Testis (tissue), 5 donors: ENCODE measurements at places on chromosomes 2 and 18. TPM values are rescaled to one million over a fixed set of nuclear protein-coding genes. Genes with fewer than 3 reads are reported as not detected.

AMER3 gene
- 3.0 TPM for total RNA-seq

DNA sequence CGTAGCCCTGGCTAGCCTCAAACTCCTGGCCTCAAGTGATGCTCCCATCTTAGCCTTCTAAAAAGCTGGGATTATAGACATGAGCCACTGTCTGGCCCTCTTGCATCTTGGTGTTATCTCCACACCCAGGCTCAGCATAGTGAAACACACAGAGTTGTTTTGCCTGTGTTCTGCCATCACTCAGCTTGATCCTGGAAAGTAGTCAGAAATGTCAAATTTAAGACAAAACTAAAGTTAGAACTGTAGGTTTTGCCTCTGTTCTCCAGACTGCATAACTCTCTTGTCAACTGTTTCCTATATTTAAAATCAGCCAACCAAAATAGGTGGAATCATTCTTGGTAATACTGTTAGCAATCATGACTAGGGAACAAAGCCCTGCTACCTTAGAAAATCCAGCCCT, 72.1 kb upstream of the GULP1 start:
- no peak overlapping the region for H3K27ac ChIP-seq
- H3K4me3 ChIP-seq, result no peak overlapping the region
- no peaks in the 10 kb centered on the region for H3K36me3 ChIP-seq

MTA3 gene
- total RNA-seq, result 58.5 TPM

DNA sequence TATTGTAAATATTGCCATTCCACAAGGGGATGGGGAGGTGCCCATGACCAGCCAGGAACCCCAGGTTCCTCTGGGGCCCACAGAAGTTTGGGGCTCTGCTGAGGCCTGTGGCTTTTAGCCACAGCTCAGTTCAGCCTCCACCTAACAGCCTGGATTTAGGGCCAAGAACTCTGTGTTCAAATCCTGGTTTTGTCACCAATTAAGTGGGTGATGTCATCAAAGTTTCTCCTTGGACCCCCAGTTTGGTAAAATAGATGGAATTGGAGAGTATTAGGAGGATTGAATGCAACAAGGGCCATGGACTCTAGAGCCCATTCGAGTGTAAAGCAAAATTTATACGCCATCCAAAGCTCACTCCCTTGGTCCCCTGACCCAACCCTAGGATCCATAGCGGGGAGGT, 3.2 kb upstream of the FEV start:
- H3K27me3 ChIP-seq, result peaks cover 5% of the 10 kb centered on the region
- no peaks in the 10 kb centered on the region for H3K36me3 ChIP-seq
- peaks cover 16% of the 10 kb centered on the region for H3K4me1 ChIP-seq

TMEM37 gene
- total RNA-seq, result 14.2 TPM

- no peak for DNase-seq
- H3K27me3 ChIP-seq, result no peaks in the 10 kb centered on the region
- no peak overlapping the region for H3K4me3 ChIP-seq
- no peaks in the 10 kb centered on the region for H3K4me1 ChIP-seq
- no peaks in the 10 kb centered on the region for H3K36me3 ChIP-seq
- H3K27ac ChIP-seq, result no peak overlapping the region
Measured at GRCh38 chr2:146193619-146194018, 1651.2 kb upstream of the ACVR2A start.

DNA sequence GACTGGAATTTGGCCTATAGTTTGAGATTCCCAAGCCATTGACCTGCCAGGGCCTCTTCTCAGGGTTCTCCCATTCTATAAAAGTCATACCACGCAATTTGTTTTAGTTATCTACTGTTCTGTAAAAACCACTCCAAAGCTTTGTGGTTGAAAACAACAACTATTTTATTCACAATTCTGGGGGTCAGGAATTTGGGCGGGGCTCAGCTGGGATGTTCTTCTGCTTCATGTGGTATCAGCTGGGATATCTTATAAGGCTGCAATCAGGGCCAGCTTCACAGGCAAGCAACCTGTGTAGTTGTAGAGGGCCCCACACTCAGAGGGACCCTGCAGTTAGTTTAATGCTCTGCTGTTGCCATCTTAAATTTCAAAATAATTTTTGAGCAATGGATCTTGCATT, 16.4 kb upstream of the NOTO start:
- no peaks in the 10 kb centered on the region for H3K4me1 ChIP-seq
- no peak overlapping the region for H3K4me3 ChIP-seq
- no peak for DNase-seq
- H3K36me3 ChIP-seq, result no peaks in the 10 kb centered on the region
- no peak overlapping the region for H3K27ac ChIP-seq

DNA sequence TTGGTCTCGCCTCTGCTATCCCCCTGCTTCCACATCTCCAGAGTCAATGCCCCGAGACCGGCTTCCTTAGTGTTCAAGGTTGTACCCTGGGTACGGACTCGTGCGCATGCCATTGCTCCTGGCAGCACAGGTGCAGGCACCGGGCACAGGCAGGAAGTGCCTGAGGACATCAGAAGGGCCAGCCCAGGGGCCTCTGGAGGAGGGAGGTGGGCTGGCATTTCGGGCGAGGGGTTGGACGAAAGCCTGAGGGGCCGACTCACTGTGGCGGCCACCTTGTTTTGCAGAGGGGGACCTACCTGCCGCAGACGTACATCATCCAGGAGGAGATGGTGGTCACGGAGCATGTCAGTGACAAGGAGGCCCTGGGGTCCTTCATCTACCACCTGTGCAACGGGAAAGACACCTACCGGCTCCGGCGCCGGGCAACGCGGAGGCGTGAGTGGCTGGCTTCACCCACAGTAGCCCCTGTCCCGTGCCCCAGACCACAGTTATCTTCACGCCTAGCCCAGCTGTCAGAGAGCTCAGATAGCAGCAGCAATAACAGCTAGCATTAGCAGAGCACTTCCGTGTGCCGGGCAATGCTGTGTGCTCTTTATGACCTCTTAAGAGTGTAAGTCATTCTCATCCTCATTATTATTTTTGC, 12.5 kb downstream of the ITM2C start:
- no peak overlapping the region for H3K27ac ChIP-seq
- H3K36me3 ChIP-seq, result no peaks in the 10 kb centered on the region
- no peak for DNase-seq
- no peaks in the 10 kb centered on the region for H3K27me3 ChIP-seq
- H3K4me1 ChIP-seq, result peaks cover 3% of the 10 kb centered on the region
- no peak overlapping the region for H3K4me3 ChIP-seq

- DNase-seq, result no peak
- no peak overlapping the region for H3K4me3 ChIP-seq
- no peak overlapping the region for H3K27ac ChIP-seq
- H3K36me3 ChIP-seq, result no peaks in the 10 kb centered on the region
- no peaks in the 10 kb centered on the region for H3K27me3 ChIP-seq
- H3K4me1 ChIP-seq, result peaks cover 23% of the 10 kb centered on the region
Measured at GRCh38 chr18:37483984-37484819, 81.4 kb downstream of the CELF4 start.

- no peaks in the 10 kb centered on the region for H3K36me3 ChIP-seq
- no peak for DNase-seq
- no peak overlapping the region for H3K27ac ChIP-seq
- H3K4me1 ChIP-seq, result no peaks in the 10 kb centered on the region
- H3K27me3 ChIP-seq, result no peaks in the 10 kb centered on the region
Measured at GRCh38 chr2:14932285-14932684, 299.8 kb downstream of the LRATD1 start.

DNA sequence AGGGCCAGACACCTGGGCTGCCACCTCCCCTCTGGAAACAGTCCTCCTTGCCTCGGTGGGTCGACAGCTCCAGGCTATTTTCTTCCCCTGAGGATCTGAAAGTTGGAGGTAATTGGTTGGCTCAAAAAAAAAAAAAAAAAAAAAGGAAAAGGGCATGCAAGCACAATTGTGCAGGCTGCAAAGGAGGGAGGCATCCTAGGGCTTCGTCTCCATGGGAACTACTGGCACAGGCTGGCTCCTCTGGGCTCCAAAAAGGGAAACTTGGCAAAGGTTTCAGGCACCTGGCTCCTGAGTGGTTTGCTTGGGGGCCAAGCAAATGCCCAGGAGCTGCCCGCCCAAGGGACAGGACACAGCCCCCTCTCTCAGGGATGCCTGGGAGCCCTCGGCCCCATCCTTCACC, 1.1 kb upstream of the KCNIP3 start:
- DNase-seq, result no peak
- no peak overlapping the region for H3K27ac ChIP-seq
- no peaks in the 10 kb centered on the region for H3K36me3 ChIP-seq
- H3K27me3 ChIP-seq, result no peaks in the 10 kb centered on the region

DNA sequence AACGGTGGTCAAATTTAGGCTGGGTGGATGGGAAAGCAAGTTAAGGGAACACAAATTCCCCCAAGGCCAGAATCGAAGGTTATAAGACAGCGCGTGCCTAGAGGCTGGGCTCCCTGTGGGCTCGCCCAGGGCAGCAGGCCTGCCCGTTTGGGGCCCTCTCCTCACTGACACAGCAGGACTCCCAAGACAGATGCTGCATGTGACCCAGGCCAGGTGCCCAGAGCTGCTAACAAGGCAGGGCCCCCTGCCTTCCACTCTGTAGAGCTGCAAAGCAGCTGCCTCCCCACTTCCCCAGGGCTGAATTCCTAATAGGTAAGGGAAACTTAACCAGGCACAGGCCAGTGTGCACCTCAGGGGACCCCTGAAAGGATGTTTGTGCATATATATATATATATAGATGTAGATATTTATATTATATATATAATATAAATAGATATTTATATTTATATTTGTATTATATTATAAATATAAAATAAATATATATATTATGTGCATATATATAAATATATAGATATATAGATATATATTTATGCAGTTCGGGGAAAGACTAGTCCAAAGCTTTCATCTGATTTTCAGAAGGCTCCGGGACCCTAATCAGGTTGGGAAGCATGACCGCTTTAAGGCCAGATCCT, 43.7 kb downstream of the TMEM37 start:
- no peaks in the 10 kb centered on the region for H3K36me3 ChIP-seq
- no peak overlapping the region for H3K27ac ChIP-seq
- H3K4me3 ChIP-seq, result no peak overlapping the region
- DNase-seq, result peak; percentile 51
- no peaks in the 10 kb centered on the region for H3K4me1 ChIP-seq

PLEK gene
- total RNA-seq, result 2.4 TPM

DNA sequence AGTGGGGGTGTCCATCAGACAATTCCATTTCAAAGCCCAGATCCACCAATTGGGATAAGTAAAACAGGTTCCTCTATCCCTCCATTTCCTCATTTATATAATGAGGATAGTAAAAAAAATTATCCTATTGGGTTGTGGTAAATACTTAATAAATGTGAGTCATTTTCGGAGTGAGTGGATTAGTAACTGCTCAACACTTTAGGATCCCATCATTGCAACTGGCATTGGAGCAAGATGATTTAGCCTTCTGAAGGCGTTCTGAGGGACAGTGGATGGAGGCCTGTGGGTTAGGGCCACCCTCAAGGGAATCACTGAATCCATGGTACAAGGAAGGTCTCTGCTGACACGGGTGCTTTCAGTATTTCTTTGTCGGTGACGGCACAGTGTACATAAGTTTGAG, 108.6 kb upstream of the FZD7 start:
- no peak overlapping the region for H3K4me3 ChIP-seq
- no peak overlapping the region for H3K27ac ChIP-seq
- no peaks in the 10 kb centered on the region for H3K4me1 ChIP-seq

CAVIN2 gene
- total RNA-seq, result 4.1 TPM

SIGLEC15 gene
- total RNA-seq, result not detected

UGT1A8 gene
- total RNA-seq, result 0.19 TPM

- H3K36me3 ChIP-seq, result no peaks in the 10 kb centered on the region
- peak overlapping the region; percentile 62 for H3K27ac ChIP-seq
- H3K4me3 ChIP-seq, result no peak overlapping the region
- H3K4me1 ChIP-seq, result peaks cover 33% of the 10 kb centered on the region
- no peak for DNase-seq
Measured at GRCh38 chr18:76388261-76388660, 106.8 kb downstream of the ZNF516 start.

ERCC3 gene
- 78.2 TPM for total RNA-seq

PRSS56 gene
- 0.87 TPM for total RNA-seq

DNA sequence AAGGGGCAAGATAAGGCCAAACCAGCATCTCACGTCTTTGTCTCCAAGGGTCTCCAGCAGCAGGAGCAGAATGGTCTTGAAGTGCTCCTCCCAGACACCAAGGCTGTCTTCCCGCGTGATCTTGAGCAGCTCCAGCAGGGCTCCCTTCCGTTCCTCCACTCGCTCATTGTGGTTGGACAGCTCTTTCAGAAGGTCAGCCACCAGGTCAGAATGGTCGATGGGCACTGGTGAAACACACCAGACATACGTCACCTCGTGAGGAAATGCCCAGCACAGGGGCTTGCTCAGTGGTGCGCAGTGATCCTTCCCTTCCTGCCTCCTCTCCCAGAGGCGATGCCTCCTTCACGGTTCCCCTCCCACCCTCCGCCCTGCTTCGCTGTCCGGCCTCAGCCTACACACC, 80.1 kb upstream of the TFCP2L1 start:
- H3K4me3 ChIP-seq, result no peak overlapping the region
- no peaks in the 10 kb centered on the region for H3K27me3 ChIP-seq
- no peaks in the 10 kb centered on the region for H3K36me3 ChIP-seq
- no peaks in the 10 kb centered on the region for H3K4me1 ChIP-seq

SERPINB10 gene
- total RNA-seq, result not detected

DNA sequence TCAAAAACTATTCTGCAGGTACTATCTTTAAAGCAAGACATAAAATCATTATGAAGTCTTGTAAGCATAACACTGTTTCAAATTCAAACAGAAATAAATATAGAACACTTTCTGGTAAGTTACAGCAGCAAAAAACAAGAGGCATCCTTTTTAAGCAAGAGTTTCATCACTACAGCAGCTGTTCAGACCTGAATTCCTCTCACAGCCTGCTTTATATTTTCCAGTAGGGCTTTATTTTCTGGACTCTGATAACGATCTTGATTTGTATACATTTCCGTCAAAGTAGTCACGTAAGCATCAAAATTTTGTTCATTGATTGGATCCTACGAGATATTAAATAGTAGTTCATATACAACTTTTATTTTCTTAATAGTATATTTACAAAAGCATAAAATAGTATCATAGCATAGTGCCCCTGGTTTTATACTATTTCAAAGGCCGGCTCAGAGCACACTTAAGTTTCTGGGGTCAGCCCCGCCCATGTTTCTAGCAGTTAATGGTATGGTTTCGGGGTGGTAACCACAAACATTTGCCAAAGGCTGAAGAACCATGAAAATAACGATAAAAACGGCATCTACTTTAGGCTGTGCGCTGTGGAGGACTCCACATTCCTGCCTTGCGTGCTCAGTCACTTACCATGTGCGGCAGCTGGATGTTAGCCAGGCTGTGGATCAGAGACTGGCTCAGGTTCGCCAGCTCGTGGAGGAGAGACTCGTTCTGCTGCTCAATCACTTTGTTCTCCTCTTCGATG, 47.5 kb upstream of the PXDN start:
- no peak overlapping the region for H3K27ac ChIP-seq
- no peaks in the 10 kb centered on the region for H3K36me3 ChIP-seq
- no peaks in the 10 kb centered on the region for H3K27me3 ChIP-seq
- no peak for DNase-seq

PGAP1 gene
- total RNA-seq, result 7.7 TPM
